ENCODE measurements at places on chromosomes 4 and X.

- DNase-seq, result no peak
Measured at GRCh38 chr4:53562409-53562808, 28.9 kb downstream of the LNX1 start.

DNA sequence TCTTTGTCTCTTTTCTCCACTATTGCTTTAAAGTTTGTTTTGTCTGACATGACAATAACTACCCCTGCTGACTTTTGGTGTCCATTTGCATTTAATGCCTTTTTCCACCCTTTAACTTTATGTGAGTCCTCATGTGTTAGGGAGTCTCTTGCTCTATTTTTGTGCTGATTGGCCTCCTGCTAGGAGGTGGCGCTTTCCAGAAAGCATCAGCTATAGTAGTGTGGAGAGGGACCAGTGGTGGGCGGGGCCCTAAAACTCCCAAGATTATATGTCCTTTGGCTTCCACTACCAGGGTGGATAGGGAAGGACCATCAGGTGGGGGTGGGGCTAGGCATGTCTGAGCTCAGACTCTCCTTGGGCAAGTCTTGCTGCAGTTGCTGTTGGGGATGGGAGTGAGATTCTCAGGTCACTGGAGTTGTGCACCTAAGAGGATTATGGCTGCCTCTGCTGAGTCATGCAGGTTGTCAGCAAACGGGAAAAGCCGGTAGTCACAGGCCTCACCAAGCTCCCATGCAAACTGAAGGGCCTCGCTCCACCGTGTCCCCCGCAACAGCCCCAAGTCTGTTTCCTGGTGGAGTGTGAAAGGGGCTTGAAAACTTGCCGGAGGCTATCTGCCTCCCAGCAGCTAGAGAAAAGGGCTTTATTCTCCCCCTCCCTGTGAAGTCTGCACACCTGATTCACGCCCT, 156.3 kb downstream of the CPEB2 start:
- DNase-seq, result no peak

DNA sequence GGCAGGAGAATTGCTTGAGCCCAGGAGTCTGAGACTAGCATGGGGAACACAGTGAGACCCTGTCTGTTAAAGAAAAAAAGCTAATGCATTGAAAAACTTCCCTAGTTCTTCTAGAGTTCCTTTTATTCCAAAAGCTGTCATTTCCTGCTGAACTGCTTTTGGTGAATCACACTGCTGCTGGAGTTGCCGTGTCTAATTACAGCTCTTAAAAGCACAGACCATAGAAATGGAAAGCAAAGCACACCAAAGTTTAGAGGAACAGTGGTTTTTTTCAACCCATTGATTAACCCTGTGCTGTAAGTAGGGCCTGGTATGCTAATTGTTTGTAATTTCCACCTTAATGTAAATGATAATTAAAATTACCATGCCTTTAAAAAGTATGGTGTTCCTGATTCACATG, 52.4 kb downstream of the SEPTIN11 start:
- DNase-seq, result no peak

DNA sequence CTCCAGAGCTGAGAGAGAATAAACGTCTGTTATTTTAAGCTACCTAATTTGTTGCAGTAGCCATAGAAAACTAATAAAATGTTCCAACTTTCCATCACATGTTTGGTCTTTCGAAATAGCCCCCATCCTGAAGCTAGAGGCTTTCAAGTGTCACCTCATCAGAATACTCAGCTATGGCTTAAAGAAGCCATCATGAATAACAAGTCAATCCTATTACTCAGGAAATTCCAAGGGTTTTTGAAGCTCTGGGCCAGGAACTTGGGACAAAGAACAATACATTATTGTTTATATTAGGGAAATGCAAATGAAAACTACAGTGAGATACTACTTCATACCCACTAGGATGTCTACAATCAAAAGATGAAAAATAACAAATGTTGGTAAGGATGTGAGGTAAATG, 42.2 kb downstream of the TBCK start:
- DNase-seq, result no peak

GRCh38 chrX:3160756-3161155, 119.5 kb downstream of the ARSF start:
- DNase-seq, result no peak

DNA sequence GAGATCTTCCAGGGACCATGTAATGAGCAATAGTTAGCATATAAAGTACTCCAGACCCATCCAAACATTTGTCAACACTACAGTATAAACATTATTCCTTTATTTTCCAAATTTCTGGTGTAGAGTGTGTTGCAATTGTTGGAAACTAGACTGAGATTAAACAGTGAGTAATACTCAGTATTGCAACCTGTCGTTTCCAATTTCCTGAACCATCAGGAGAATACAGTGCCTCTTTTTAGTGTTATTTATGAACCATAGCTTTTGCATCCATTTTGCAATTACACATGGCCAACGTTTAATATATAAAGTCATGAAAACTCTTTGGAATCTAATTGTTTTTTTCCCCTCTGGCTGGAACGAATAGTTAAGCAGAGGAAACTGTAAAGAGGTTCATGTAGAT, 58.3 kb upstream of the DHRSX start:
- DNase-seq, result no peak

DNA sequence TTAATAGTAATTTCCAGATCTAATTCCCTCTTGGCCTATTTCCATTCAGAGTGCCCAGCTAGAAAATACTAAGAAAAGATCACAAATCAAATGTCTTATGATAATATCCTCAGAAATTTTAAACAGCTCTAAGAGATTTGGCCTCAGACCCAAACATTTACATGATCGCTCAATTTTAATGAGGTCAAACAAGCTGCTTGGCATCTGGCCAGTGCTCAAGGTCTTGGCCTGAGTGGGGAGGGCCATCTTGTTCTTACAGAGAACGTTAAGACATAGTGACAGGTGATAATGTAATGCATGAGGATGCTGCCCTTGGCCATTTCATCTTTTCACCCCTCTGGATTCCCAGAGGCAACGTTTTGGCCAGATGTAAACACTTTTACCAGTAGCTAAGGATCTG, 159.2 kb upstream of the SLC7A11 start:
- no peak for DNase-seq

DNA sequence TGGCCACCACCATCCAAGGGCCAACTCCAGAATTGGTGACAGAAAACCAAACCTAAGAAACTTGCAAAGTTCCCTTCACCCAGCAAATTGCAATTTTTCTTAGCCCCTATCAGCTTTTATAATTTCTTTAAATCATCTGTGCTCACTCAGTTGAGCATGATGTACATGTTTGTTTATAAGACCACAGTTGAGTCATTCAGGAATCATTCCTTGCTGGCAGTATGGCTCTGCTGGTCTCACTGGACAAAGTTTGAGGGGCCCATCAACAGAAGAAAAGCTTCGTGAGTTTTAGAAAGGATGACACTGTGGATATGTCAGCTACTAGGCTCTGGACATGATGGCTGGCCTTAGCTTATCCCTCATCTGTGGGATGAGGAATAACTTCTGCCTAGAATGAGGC, 4.0 kb downstream of the TRPC5 start:
- no peak for DNase-seq

- no peak for DNase-seq
Measured at GRCh38 chrX:56968980-56969379, 26.4 kb downstream of the SPIN3 start.

DNA sequence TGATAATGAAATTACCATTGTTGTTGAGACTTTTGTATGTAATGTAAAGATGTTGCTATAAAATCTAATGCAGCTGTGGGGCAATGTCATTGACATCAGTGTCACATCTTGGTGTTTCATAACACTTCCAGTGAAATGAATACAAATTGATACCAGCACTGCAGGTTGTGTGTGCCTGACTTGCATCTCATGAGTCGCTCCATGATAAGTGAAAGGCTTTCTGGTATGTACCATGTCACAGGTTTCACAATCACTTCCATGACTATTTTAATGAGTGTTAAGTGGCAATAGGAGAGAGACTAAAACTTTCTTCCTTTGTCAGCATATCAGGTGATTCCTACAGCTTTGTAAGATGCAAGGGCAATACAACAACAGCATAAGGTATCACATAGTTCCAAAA, 94.4 kb downstream of the ABCB7 start:
- no peak for DNase-seq

DNA sequence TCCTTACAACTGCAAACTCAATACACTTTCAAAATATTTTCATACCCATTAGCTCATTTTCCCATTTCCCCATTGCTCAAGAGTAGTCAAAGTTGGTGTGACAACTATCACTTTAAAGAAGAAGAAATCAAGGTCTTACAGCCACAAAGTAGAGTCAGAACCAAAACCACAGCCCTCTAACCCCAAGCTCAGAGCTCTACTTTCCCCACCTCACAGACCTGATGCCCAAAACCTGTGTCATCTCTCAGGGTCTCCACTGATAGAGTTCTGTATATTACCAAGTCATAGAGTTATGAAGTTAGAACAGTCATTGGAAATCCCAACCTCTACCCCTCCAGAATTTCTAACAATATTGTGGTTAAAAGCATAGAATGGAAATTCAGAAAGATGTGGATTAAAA, 505.8 kb downstream of the RAB28 start:
- DNase-seq, result no peak

GRCh38 chrX:104288269-104288668, 33.5 kb upstream of the ESX1 start:
- DNase-seq, result no peak

GRCh38 chrX:143768976-143769375, 48.4 kb upstream of the SPANXN2 start:
- DNase-seq, result no peak

DNA sequence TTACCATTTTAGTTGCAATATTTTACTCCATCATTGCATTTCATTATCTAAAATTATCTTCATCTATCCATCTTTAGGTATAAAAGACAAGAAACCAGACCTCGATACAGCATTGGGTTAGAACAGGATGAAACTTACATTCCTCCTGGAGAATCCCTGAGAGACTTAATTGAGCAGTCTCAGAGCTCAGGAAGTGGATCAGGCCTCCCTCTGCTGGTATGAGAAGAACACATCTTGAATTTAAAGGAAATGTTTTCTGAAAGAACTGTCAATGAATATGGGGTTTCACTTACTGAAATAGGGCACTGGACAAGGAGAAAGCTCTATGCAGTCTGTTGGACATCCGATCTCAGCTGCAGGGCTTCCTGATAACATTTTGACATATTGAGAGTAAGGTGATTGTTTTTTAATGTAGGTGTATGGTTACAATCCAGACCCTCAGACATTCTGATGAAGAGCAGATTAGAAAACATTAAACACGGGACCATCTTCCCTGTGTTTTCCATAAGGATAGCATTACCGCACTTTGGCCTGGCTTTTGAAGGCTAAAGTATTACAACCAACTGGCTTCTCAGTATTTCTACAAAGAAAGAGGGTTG, 367.2 kb downstream of the BMPR1B start:
- no peak for DNase-seq
